Mucosa of descending colon (tissue), 3 donors: ENCODE measurements at places on chromosomes 2 and 18. TPM values are rescaled to one million over a fixed set of nuclear protein-coding genes. Genes with fewer than 3 reads are reported as not detected.

RABL2A gene
- 15.4 TPM for total RNA-seq

SANBR gene
- 15.2 TPM for total RNA-seq

GALNT5 gene
- total RNA-seq, result 16.5 TPM

ROCK2 gene
- total RNA-seq, result 71.0 TPM

SRD5A2 gene
- not detected for total RNA-seq
